ENCODE measurements at places on chromosomes 12 and 14. TPM values are rescaled to one million over a fixed set of nuclear protein-coding genes. Genes with fewer than 3 reads are reported as not detected.

- DNase-seq: no peak
Measured at GRCh38 chr14:95157048-95157326, 342 bp downstream of the DICER1 start.

- DNase-seq: peak; percentile 90
Measured at GRCh38 chr12:9721394-9722092, 11.4 kb downstream of the CLECL1 start.

GRCh38 chr12:18990856-18991255 lies 138.7 kb upstream of the PLEKHA5 start:
- no peak for DNase-seq

The SERPINA1 gene
- not detected for total RNA-seq

GRCh38 chr12:13375583-13376345 lies 179.2 kb downstream of the EMP1 start:
- no peak for DNase-seq

The RPGRIP1 gene
- 0.75 TPM for total RNA-seq

The DAO gene
- not detected for total RNA-seq

DNA sequence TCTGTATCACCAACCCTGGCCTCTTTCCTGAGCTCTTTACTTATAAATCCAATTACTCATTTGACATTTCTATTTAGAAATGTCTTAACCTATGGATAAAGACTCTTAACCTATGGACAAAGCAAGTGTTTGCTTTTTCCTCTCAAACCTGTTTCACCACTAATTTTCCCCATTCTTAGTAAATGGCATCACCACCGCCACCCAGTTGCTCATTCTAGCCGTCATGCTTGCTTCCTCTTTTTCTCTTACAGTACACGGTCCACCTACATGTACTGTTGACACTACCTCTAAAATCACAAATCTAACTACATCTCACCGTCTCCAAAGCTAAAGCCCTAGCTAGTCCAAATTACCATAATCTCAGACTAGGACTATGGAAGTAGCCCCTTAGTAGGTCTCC lies 60.0 kb downstream of the CAPS2 start:
- DNase-seq: peak; percentile 8

GRCh38 chr12:82874945-82875344 lies 188.2 kb downstream of the TMTC2 start:
- DNase-seq: no peak

- DNase-seq: no peak
Measured at GRCh38 chr14:21350539-21350938, 33.3 kb downstream of the SUPT16H start.

DNA sequence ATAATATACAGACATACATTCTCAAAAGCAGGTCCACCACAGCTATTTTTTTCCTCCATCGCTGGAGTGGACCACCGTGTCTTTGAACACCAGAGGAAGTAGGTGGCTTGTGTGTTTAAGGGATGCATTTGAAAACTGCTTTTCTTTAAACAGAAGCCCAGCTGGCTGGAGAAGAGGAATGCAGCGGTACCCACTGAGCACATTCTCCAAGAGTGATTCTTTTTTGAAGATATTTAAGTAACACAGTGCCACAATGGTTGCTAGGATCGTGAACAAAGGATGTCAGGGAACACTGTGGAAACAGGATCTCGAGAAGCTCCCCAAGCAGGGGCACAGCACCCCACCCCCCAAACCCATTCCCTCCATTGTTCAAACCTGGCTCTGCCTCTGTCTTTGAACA lies 286.6 kb upstream of the PWP1 start:
- DNase-seq: no peak

The CATSPERB gene
- total RNA-seq: not detected

The TTC6 gene
- 5.2 TPM for total RNA-seq

DNA sequence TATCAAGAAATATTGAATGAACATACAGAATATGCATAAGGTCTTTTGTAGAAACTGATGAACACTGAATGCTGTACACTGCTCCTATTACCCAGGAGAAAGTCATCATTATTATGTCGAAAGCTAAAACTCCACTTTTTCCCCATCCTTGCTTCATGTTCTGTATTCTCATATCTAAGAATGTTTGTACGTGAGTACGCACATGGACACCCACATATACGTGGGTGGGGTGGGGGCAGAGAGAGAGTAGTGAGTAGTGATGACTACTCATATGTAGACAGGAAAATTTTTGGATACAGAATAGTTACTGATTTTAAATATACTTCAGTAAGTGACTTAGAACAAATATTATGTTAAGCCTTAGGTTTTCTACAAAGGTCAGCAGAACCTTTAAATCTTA lies 75.1 kb downstream of the FERMT2 start:
- DNase-seq: no peak

The GLT8D2 gene
- total RNA-seq: 1.2 TPM

GRCh38 chr12:66636771-66637170 lies 42.1 kb downstream of the GRIP1 start:
- DNase-seq: no peak

DNA sequence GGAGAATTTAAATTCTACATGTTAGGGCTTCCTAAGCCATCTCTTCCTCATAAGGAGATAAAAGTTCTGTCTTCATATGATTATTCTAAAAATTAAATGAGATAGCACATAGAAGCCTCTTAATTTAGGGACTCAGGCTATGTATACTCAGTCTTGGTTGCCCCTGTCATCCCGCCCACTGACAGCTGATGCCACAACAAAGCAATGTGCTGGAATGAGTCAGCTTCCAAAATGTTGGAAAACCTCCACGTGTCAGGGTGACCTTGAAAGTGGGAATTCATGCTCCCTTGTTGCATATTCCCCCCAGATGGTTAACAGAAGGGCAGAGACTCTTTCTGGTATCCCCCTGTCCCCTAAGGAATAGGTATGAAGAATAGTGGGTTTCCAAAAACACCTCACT lies 238.0 kb upstream of the DDHD1 start:
- DNase-seq: no peak

GRCh38 chr12:37720846-37721245 lies 595.7 kb upstream of the ALG10B start:
- no peak for DNase-seq

DNA sequence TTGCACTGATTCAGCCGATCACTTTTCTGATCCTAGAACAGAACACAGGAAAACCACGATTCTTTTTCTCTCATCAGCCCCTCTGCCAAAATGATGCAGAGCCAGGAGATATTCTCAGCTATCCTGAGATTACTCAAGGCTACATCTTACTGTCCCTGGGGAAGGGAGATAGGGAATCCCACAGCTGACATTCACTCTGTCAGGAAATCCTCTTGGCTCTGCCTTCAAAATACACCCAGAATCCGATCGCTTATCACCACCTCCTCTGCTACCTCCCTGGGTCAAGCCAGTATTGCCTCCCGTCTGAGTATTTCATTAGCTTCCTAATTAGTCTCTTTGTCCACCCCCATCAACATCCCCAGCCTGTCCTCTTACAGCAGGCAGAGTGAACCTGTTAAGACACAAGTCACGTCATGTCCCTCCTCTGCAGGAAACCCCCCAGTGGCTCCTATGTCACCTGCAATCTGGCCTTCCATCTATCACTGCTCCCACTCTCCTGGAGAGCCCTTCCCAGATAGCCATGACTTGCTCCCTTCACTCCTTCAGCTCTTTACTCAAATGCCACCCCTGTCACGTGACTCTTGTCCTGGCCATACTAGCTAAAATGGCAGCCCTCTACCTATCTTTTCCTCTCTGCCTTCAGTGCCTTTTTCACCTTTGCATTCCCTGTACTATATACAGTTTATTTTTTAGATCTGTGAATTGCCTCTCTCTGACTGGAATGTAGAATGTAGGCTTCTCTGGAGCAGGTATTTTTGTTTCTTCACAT lies 70.3 kb downstream of the GALNT4 start:
- no peak for DNase-seq

The DPY19L2 gene
- not detected for total RNA-seq

- DNase-seq: no peak
Measured at GRCh38 chr12:65840793-65841670, 16.7 kb downstream of the HMGA2 start.

GRCh38 chr12:26513363-26514043 lies 318.1 kb downstream of the SSPN start:
- DNase-seq: no peak

The SMIM41 gene
- not detected for total RNA-seq

DNA sequence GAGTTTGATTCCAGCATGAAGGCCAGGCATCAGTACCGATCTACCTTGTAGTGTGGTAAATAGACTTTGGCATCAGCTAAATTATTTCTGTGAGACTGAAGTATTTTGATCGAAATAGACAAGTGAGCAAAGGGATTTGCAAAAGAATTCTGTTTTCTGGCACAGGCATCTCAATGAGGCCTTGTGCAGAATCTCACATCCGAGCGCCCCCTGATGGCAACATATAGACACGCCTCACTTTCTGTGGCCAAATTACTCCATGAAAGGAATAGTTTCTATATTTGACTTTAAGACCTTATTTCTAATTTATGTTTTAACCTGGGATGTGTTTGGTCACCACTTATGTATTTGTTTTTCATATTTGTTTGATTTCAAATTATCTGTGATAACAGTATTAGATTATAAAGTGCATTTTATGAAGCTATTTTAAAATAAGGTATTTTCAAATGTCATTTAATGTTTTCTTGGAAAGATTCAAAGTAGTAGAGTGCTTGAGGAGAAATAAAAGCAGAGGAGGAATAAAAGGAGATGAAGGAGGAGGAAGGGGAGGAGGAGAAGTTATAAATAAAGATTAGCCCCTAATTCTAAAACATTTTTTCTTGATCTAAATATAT lies 731.9 kb downstream of the NRXN3 start:
- peak; percentile 46 for DNase-seq

- DNase-seq: no peak
Measured at GRCh38 chr12:83018088-83018487, 331.4 kb downstream of the TMTC2 start.

DNA sequence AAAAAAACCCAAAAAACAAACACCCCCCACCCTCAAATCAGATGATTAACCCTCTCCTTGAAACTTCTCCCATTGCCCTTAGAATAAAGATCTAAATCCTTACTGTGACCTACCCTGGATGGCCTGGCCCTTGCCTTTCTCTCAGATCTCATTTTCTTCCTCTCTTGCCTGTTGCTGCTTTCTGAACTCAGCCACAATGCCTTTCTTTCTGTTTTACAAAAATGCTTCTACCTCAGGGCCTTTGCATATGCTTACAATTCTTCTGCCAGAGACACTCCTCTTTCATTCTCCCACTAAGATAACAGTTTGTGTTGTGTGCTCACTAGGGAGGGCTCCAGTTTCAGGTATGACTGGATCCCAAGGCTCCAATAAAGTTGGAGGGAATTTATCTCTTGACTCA lies 108.3 kb downstream of the PTPN11 start:
- no peak for DNase-seq

GRCh38 chr14:71586131-71586897 lies 345.9 kb upstream of the RGS6 start:
- no peak for DNase-seq

The ARHGAP9 gene
- total RNA-seq: not detected

- DNase-seq: no peak
Measured at GRCh38 chr12:57261428-57261865, 10.5 kb upstream of the STAC3 start.

- no peak for DNase-seq
Measured at GRCh38 chr12:117968151-117968789, 520 bp downstream of the KSR2 start.

The RNF34 gene
- 37.2 TPM for total RNA-seq

The ASPG gene
- total RNA-seq: 0.33 TPM

- no peak for DNase-seq
Measured at GRCh38 chr14:51327376-51327775, 87.3 kb downstream of the TMX1 start.

The TEX52 gene
- total RNA-seq: not detected

DNA sequence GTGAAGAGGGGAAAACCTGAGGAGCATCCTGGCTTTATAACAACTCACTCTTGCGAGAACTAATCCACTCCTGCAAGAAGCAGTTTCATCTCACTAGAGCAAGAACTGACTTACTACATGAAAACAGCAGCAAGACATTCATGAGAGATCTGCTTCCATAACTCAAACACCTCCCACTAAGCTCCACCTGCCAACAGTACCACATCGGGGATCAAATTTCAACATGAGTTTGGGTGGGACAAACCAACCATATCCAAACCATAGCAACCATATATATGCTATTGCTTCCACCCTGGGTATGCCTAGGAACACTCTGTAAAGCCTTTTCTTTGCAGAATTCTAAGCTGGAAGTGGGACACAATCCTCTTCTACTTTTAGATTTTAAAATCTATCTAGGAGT lies 13.9 kb upstream of the AVPR1A start:
- DNase-seq: no peak

GRCh38 chr12:9405886-9406563 lies 197.8 kb upstream of the PZP start:
- DNase-seq: no peak

DNA sequence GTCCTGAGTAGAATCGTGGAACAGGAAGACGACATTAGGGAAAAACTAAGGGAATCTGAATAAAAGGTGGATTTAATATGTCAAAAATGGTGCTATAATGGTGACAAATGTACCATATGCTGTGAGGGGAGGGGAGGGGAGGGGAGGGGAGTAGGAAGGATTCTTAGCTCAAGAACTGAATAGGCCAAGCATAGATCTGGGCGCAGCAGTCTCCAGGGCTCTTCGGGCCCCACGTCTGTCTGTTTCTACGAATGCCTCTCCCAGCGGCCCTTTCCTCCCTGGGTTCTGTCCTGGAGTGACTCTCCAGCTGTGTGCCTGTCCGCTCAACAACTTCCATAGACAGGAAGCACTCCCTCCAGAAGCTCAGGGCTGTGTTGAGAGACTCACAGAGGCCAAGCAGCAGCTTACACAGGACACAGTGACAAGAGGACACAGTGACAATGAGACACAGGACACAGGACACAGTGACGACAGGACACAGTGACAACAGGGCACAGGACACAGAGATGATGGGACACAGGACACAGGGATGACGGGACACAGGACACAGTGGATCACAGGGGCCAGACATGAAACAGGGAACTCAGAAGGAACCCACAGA lies 42.4 kb upstream of the PPP2R5C start:
- DNase-seq: peak; percentile 34

DNA sequence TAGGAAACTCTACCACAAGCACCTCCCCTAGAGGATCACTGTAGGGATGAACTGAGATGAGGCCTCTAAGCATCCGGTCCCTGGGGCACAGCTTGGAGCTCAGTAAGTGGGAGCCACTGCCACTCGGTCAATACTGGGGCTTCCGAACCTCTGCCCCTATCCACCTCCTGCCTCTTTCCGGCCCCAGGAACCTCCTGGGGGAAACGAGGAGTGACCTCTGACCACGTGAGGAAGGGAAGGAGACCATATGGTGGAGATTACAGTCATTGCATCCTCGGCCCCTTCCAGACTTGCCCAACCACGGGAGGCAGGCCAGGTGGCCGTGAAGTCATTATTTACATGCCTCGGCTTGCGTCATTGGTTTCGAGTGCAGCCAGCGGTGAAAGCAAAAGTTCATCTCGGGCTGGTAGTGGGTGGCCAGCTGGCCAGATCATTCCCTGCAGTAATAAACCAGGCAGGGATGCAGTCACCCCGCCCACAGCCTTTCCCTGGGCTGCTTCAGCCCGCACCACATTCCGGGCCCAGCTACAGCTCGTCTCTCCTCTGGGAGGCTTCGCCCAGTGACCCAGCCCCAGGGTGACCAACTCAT lies 65.4 kb downstream of the C14orf132 start:
- DNase-seq: peak; percentile 88

The IRF2BPL gene
- 84.5 TPM for total RNA-seq

The RIPK3 gene
- 6.4 TPM for total RNA-seq
